ENCODE measurements at places on chromosomes 1 and 21.

DNA sequence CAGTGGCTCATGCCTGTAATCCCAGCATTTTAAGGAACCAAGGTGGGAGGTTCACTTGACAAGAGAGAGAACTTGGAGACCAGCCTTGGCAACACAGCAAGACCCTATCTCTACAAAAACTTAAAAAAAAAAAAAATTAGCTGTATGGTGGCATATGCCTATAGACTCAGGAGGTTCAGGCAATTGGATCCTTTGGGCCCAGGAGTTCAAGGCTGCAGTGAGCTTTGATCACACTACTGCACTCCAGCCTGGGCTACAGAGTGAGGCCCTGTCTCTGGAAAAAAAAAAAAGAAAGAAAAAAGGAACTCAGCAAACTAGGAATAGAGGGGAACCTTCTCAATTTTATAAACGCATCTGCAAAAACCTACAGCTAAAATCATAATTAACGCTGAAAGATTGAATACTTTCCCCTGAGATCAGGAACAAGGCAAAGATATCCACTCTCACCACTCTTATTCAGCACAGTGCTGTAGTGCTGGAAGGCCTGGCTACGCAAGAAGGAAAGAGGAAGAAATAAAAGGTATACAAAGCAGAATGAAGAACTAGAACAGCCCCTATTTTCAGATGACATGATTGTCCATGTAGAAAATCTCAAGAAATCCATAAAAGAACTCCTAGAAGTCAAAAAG lies 21.6 kb downstream of the HSF2BP start:
- no peak for DNase-seq

- no peak for DNase-seq
Measured at GRCh38 chr1:9062021-9062471, 7.4 kb downstream of the SLC2A5 start.

- DNase-seq: no peak
Measured at GRCh38 chr1:201560328-201561194, 21.6 kb downstream of the NAV1 start.

- no peak for DNase-seq
Measured at GRCh38 chr1:203281851-203282661, 23.3 kb upstream of the BTG2 start.

DNA sequence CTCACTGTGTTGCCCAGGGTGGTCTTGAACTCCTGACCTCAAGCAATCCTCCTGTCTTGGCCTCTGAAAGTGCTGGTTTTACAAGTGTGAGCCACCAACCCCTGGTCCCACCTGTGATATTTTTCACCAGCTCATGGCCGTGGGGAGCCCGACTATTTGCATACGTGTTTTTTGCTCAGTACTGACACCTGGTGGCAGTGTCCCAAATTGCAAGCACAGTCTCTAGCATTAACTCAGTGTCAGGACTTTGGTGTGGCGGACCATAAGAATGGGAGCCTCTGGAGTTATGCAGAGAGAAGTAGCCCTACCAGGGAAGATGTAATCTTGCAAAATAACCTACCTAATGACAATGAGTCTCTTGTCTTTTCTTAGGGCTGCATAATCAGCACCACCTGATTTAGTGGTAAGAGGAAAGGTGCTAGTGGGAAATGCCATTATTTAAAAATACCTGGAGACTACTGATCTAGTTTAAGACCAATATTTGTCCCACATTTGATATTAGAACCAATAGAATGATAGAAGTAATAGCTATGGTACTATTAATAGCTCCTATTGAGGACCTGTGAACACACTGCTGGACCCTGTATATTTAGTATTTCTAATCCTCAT lies 305.4 kb downstream of the DISC1 start:
- DNase-seq: peak; percentile 67

DNA sequence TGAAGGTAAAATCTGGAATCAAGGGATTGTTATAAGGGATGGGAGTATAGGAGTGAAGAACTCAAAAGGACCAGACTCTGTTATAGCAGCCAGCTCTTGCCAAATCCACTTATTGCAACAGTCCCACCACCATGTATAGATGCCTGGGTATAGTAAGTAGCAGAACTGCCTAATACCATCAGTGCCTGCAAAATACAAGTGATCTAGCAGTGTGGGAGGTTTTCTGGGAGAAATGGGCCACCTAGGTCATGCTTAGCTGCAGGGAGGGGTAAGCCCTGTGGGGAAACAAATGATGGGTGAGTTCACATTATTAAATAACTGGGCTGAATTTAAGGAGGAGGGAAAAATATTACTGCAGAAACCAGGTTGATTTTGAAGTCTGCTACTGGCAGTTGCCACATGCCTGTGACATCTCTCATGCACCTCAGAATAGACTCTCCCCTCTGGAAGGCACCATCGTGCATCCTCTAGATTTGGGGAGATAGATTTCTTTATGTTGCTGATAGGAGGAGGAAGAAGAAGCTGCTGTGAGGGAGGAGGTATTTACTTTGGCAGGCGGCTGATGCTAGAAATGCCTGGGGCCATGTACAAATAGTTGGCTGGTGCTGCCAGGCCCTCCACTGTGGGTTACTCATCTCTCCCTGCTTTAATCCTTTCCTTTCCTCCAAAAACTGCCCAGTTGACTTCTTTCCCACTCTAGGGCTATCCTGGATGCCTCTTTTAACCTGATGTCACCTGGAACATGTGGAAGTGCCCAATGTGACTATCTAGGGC lies 27.5 kb downstream of the HLX start:
- DNase-seq: peak; percentile 94

DNA sequence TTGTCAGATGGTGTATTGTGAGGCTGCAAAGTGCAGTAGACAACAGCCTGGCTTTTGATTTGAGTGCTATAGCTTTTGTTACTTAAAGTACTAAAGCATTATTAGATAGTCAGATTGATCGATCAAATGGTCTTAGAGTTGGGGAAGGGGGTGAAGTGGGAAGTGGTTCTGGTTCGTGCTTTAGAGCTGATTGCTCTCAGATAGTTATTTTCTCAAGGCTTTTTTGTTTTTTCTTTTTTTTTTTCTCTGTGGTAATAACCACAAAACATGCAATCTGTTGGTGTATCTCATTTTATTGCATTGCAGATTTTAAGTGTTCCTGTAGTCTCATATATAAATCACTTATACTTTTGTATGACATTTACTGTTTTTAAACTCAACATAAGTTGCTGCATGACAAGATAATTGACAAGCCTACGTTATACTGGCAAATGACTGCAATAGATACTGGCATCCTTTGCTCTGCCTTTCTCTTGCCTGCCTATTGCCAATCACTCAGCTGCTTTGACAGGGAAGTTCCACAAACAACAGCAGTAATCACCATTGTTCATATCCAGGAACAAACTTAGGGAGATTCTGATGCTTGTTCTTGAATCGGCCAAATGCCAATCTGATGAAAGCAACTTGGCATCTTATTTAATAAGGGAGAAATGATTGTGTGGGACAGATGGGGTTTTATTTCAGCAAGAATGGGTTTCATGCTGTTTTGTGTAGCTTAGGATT lies 125.0 kb upstream of the B3GALT2 start:
- no peak for DNase-seq

DNA sequence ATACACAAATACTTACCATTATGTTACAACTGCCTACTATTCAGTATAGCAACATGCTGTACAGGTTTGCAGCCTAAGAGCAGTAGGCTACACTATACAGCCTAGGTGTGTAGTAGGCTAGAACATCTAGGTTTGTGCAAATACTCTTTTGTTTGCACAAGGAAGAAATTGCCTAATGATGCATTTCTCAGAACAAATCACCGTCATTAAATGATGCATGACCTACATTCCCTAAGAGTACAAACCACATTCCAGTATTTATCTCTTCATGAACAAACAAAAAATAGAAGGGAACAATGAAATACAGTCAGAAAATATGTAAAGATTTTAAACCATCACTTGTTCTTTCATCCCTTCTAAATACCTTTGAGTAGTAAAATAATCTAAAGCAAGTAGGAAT lies 109.7 kb upstream of the HP1BP3 start:
- DNase-seq: peak; percentile 91

DNA sequence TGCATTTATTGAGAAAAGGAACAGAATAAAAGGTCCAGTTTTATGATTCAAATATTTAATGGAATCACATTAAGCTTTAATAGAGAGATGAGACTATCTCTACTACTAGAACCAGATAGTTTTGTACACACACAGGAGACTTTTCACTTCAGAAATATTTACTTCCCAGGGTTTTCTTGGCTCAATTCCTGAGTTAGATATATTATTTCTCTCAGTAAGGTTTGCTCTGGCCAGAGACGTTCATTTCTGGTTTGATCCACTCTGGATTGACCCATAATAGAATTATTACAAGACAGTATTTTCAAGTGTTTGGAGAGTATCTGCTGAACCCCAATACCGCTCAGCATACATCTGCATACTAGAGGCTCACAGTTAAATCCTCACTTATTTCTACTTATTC lies 1.3 kb upstream of the RCOR3 start:
- DNase-seq: no peak

GRCh38 chr1:105894006-105894405 lies 1162.5 kb upstream of the PRMT6 start:
- peak; percentile 51 for DNase-seq

- DNase-seq: peak; percentile 97
Measured at GRCh38 chr1:999725-1000356, at the start of gene HES4. Gene HES4, minus strand, starts transcription at chr1:1000097. Its CDS starts 124 bp downstream, at chr1:999973.

DNA sequence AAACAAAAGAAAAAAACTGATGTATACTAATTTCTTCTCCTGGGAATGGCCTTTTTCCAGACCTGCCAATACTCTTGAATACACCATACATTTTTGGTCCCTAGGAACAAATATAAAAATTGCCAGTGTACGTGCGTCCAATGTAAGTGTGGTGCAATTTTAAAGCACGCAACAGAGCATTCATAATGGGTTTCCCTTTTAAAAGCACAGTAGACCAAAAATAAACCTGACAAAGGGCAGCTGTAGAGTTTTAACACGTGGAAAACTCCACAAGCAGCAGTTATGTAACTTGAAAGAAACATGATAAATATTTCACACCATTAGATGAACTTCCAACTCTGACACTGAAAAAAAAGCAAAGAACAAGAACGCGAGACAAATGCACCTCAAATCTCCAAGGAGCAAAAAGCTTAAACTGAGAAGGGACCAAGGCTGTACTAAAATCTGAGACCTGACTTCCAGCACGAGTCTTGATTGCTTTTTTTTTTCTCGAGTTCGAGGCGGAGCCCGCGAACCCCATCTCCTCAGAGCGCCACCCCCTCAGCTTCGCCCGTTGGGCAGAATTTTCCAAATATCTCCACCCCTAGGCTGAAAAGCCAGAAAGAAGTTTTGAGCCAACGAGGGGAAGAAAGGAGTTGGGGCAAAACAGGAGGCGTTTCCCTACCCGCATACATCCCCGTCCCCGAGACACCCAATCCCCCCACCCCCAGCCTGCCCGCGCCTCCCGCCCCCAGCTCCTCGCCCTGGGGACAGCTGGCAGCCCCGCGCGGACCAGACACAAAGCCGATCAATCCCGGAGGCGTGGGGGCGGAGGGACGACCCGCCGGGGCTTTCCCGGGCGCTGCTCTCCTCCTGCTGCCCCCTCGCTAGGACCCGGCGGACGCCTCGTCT lies at the start of gene JAM2:
Gene JAM2 (plus strand): TSS at position 599 of the 891 bp plus-strand sequence. CDS start 564 bp downstream, outside the sequence.
- no peak for DNase-seq

DNA sequence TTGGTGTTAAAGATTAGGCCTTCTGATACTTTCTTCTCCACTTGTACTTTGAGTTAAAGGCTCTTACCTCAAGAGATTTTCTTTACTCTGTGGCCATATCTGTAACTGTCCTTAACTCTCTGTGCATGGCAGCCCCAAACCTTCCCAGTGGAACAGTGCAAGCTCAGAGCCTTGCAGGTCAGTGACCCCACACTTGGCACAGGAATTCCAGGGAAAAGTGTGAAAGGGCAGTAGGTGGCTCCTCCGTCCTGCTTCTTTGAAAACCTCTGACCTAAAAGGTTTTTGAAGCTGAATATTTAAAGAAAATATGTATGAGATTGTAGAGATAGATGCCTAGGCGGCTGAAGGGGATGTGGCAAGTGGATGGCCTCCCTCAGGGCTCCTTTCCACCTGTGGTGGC lies 26.3 kb downstream of the ITSN1 start:
- no peak for DNase-seq

DNA sequence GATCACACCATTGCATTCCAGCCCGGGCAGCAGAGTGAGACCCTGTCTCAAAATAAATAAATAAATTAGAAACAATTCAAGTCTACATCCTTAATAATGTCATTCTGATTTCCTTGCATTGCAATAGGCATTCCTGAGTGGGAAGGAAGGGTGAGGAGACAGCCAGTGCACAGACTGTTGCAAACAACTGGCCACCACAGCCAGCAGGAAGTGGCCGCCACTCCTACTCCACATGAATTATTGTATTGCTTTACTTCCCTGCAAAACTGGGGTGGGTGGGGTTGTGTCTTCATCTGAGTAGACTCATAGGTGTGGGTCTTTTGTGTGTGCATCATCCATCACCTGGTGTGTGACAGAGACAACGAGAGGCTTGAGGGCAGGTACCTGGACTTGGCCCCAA lies 60.1 kb downstream of the OPTC start:
- no peak for DNase-seq

DNA sequence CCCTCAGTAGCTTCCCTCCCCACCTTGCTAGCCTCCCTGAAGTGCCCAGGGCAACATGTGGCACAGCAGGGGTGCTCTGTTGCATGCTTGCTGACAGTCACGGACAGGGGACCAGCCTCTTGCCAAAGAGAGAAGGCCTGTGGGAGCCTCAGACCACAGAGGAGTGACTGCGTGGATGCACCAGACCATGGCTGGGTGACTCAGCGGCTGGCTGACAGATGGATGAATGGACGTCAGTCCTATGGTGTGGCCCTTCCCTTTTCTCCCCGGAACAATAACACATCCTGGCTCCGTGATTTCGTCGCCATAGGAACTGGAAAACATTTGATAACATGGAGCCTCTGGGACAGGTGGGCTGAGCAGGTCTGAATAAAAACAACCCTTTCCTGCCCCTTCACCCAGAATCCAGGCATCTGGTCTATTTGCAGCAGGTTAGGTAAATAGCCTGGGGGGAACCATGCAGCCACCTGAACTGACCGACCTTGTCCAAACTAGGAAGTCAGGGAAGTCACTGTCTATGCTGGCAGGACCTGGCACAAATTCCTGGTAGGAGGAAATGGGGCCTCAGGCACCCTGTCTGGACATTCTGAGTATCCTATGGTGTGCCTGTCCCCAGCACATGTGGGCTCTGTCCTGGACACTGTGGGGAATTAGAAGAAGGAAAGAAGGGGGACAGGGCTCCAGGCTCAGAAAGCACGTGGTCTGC lies 53.3 kb downstream of the NENF start:
- peak; percentile 100 for DNase-seq

DNA sequence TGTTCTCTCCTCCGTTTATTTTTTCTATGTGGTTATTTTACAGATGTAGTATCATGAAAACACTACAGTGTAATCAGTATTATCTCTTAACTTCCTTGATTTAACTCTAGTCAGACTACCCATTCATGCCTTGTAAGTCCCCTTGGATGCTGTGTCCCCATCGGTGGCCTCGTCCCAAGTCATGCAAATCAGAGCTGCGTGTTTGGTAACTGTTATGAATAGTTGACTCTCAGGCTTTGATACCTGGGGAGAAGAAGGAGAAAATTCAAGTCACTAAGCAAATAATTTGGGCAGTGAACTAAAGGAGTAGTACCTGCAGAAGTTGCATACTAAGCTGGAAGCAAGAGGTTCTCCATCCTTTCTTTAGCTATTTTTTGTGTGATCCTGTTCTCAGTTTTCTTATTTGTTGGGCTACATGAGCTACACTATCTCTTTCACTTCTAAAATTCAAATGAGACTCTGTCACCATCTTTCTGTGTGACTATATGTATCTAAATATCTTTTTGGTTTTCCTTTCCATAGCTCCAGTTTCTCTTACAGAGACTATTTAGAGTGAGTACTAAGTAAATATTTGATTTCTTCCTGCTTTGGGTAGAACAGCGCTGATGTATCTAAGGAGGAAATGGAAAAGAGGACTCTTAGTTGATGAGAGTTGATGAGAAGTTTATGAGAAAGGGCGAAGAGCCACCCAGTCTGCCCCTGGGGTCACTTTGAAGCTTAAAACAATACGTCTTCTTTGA lies 50.9 kb downstream of the VANGL2 start:
- DNase-seq: no peak

Measured in PC-3 (cell line).